Activated CD8-positive, alpha-beta T cell treated with anti-CD3 and anti-CD28 coated beads, Interleukin-2, amount 10 ng/mL, durations not matched to agents 7 days and 5 days (primary cell): ENCODE measurements at places on chromosomes 4 and X. TPM values are rescaled to one million over a fixed set of nuclear protein-coding genes. Genes with fewer than 3 reads are reported as not detected.
A peak's percentile ranks its signal among the peaks of the same experiment; 100 is the strongest.

GRCh38 chr4:149322203-149322602, 493.4 kb downstream of the IQCM start:
- no peak for DNase-seq

DNA sequence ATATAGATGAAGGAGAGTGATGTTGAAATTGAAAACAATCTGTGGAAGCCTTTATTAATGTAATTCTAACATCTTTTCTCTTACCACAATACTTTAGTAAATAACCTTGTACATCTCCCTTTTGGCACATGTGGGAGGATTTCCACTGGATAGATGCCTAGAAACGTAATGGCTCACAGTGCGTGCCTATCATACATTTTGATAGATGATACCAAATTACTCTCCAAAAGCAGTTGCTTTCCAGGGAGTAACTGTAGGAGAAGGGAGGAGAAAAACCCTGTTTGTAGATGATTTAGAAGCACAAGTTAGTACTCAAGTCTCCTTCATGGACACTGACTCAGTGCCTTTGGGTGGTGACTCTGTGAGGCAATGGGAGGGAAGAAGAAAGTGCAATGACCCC, 476.3 kb downstream of the CCSER1 start:
- DNase-seq = no peak

DNA sequence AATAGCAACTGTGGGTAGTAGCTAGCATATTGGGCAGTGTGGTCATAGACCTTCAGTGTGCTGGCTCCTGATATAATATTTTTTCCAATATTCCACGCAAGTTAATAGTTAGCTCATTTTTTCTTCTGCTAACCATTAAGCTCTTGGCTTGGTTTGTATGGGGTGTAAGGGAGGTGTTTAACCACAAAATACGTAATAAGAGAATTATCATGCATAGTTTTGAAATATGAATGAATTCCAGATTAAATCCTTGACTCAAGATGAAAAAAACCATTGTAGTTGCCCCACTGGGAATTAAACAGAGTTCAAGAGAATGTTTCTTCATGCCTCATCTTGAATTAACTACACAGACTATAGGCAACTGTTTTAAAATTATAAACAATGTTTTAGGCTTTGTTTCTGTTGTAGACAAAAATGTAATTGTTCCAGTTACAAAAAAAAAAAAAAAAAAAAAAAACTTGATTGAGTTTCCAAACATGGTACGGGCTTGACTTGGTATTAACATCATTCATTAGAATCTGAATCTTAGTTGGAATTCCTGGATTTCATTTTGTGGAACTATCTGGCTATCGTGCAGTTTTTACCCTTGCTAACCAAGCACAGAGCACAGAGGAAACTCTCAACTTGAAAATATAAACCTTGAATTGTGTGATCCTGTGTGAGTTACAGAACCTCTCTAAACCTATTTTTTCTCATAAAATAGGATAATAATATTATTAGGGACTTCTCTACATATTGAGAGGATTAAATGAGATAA, 28.4 kb downstream of the CXCL1 start:
- no peak for DNase-seq

- peak; percentile 47 for DNase-seq
These were observed 9.6 kb upstream of the DLG3 start for GRCh38 chrX:70434914-70435586.

GRCh38 chr4:24274381-24274941, 309.9 kb downstream of the DHX15 start:
- DNase-seq = no peak

GRCh38 chr4:103012551-103012950, 7.0 kb downstream of the SLC9B1 start:
- DNase-seq = no peak

DNA sequence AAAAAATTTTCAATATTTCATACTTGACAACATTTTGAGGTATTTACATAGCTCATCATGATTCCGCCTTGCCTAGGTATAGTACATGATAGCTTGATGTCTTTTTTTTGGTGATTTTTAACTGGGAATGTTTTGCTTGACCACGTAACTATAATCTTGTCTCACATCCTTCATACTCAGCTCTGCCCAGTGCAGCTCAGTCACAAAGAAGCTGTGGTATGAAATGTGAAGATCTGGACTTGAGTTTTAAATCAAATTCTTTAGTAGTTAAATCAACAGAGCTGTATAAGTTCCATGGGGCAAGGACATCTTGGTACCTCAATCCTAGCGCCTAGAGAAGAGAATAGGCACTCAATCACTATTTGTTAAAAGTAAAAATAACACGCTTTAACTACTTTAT, 276.3 kb upstream of the DKK2 start:
- DNase-seq = no peak

GRCh38 chr4:42543762-42544161, 113.1 kb downstream of the ATP8A1 start:
- no peak for DNase-seq

GRCh38 chr4:24858550-24858949, 54.3 kb downstream of the CCDC149 start:
- DNase-seq = no peak

DNA sequence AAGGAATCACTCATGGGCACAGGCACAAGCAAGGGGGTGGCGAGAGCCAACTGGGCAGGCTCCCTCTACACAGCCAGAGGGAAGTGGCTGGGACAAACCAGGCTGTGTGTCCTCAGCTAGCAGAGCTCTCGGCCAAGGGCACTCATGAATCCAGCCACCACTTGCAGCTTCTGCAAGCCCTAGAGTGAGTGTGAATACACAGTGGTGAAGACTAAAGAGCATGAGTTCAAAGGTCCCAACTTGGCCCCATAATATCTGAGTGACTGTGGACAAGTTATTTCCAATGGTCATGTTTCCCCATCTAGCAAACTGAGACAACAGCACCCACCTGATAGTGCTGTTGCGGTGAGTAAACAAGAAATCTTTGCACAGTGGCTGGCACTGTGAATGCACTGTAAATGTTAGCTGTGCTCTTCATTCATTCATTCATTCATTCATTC, 51.7 kb downstream of the ADGRG2 start:
- DNase-seq = no peak

DNA sequence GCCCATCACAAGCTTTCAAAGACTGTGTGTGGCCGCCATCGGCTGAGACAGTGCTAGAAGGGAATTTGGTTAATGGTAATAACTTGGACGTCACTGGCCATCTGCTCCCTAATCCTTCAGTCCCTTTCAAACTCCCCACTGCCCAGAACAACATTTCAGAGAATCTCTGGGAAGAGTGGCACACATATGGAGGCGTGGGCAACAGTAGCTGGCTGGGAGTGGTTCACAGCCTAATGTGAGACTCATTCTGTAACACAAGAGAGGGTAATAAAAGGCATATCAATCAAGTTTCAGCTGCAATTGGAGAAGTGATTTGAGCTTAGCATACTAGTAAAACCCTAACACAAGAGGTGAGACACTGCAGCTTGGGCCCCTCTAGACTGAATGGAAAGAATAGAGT, 15.4 kb downstream of the SMIM10 start:
- DNase-seq = no peak

- no peak for DNase-seq
These were observed 911.2 kb downstream of the FSTL5 start for GRCh38 chr4:161252520-161253141.

- no peak for DNase-seq
These were observed 837.6 kb downstream of the PDHA2 start for GRCh38 chr4:96677499-96677898.

GRCh38 chrX:74521961-74522751, 92.3 kb downstream of the RLIM start:
- no peak for DNase-seq

- DNase-seq = peak; percentile 77
These were observed 722 bp upstream of the EFHC2 start for GRCh38 chrX:44344194-44344593.

DNA sequence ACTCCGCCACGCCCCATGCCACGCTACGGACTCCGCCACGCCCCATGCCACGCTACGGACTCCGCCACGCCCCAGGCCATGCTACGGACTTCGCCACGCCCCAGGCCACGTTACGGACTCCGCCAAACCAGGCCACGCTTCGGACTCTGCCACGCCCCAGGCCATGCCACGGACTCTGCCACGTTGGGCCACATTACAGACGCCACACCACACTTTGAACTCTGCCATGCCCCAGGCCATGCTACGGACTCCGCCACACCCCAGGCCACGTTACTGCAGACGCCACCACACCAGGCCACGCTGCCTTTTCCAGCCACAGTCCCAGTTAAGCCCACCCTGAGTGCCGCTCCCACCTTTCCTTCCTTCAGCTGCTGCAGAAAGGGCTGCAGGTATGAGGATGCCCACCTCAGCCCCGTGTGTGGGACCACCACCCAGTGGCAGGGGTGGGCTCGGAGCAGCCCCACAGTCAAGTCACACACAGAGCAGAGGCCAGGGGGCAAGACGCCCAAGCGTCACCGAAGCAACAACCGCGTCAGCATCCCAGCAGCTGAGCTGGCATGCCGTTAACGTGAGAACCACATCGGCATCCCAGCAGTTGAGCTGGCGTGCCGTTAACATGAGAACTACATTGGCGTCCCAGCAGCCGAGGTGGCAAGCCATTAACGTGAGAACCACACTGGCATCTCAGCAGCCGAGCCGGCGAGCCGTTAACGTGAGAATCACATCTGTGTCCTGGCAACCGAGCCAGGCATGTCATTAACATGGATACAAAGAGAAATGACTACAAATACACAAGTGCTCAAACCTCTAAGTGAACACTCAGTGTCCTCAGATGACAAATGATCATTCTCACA, 26.4 kb downstream of the GAK start:
- no peak for DNase-seq

- DNase-seq = no peak
These were observed 9.7 kb downstream of the MAEA start for GRCh38 chr4:1299301-1299860.

DNA sequence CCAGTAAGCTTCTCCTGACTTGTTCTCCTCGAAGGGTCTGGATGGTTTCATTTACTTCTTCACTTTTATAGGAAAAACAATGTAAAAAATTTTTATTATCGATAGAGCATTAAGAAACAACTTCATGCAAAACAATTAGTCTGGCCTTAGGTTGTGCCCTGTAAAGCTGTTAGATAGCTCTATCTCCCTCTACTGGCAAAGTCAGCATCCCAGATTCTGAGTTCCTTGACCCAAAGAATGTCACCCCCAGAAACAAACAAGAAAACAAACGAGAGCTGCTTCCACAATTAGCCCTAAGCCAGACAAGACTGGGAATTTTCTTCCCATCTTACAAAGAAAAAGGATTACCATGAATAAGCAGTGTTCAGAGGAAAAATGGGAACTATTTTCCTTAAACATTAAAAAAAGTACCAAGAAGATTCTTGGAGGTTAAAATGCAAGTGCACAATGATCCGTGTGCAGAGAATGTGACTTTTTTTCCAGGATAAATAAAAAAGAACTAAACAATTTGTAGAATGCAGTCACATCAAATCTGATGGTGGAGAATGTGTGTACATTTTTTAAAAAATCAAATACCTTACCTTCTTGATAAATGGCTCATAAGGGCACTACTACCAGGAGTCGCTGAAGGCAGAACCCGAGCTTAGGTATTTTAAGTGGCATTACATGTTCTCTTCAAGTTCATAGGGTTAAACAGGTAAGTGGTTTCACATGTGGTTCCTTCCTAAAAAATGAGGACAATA, 293.2 kb downstream of the FBXO8 start:
- no peak for DNase-seq

Gene CXCL9
- total RNA-seq = not detected

Gene SNCA
- 3.8 TPM for total RNA-seq

Gene PRMT9
- 13.4 TPM for total RNA-seq
